Naive thymus-derived CD8-positive, alpha-beta T cell (primary cell): ENCODE measurements at places on chromosomes 2 and 18.

- H3K4me1 ChIP-seq: no peaks in the 10 kb centered on the region
- H3K27ac ChIP-seq: no peak overlapping the region
- no peak for DNase-seq
- H3K36me3 ChIP-seq: no peaks in the 10 kb centered on the region
- no peaks in the 10 kb centered on the region for H3K27me3 ChIP-seq
- no peak overlapping the region for H3K4me3 ChIP-seq
These were observed 430.2 kb downstream of the SETBP1 start for GRCh38 chr18:45110577-45111501.

DNA sequence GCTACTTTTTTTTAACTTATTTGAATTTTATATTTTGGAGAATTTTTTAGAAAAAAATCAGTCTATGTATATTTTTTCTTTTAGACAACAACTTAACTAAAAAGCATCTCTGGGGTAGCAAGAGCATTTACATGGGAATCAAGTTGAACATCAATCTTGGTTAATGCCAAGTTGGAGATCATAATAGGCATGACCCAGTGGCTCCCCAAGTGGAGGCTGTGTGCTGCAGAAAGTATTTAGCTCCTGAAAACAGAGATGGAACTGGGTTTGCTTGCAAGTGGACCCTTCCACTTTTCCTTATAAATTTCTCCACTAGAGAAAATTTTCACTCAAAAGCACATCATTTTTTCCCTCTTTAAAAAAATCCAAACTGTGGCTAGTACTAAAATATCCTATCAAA, 23.9 kb upstream of the CAVIN2 start:
- no peak overlapping the region for H3K27ac ChIP-seq
- H3K36me3 ChIP-seq: no peaks in the 10 kb centered on the region
- peaks cover 9% of the 10 kb centered on the region for H3K27me3 ChIP-seq
- H3K4me1 ChIP-seq: no peaks in the 10 kb centered on the region

GRCh38 chr2:28621172-28622100, 125.6 kb downstream of the PLB1 start:
- peaks cover 94% of the 10 kb centered on the region for H3K4me1 ChIP-seq
- no peaks in the 10 kb centered on the region for H3K36me3 ChIP-seq
- peak; percentile 95 for DNase-seq
- H3K4me3 ChIP-seq: peak overlapping the region; percentile 79
- H3K27ac ChIP-seq: peak overlapping the region; percentile 100
- no peaks in the 10 kb centered on the region for H3K27me3 ChIP-seq

- peaks cover 3% of the 10 kb centered on the region for H3K27me3 ChIP-seq
- H3K27ac ChIP-seq: no peak overlapping the region
- H3K4me1 ChIP-seq: no peaks in the 10 kb centered on the region
- no peak overlapping the region for H3K4me3 ChIP-seq
- no peaks in the 10 kb centered on the region for H3K36me3 ChIP-seq
These were observed 47.4 kb upstream of the CDCA7 start for GRCh38 chr2:173307293-173307692.

GRCh38 chr2:241949736-241950412, 80.3 kb downstream of the RTP5 start:
- no peak for DNase-seq
- H3K27me3 ChIP-seq: no peaks in the 10 kb centered on the region
- H3K4me1 ChIP-seq: peaks cover 17% of the 10 kb centered on the region
- no peak overlapping the region for H3K4me3 ChIP-seq
- peaks cover 4% of the 10 kb centered on the region for H3K36me3 ChIP-seq
- H3K27ac ChIP-seq: no peak overlapping the region

DNA sequence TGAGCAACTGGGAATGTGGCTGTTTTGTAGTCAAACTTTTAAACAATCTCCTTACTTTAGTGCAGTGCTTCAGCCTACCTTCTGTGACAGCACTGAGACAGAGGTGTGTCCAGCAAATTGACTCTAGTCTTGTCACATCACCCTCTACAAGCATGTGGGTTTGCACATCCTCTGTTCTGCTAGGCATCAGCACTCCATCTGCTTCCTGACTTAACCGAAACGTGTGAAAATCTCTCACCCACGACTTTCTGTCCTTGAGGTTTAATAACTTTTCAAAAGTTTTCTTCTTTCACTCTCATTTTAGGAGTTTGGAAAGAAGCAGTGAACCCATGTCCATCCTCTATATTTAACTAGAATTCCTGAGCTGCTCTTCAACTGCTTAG, 42.6 kb downstream of the TTR start:
- H3K27me3 ChIP-seq: peaks cover 7% of the 10 kb centered on the region
- peaks cover 2% of the 10 kb centered on the region for H3K4me1 ChIP-seq
- DNase-seq: no peak
- peaks cover 2% of the 10 kb centered on the region for H3K36me3 ChIP-seq

DNA sequence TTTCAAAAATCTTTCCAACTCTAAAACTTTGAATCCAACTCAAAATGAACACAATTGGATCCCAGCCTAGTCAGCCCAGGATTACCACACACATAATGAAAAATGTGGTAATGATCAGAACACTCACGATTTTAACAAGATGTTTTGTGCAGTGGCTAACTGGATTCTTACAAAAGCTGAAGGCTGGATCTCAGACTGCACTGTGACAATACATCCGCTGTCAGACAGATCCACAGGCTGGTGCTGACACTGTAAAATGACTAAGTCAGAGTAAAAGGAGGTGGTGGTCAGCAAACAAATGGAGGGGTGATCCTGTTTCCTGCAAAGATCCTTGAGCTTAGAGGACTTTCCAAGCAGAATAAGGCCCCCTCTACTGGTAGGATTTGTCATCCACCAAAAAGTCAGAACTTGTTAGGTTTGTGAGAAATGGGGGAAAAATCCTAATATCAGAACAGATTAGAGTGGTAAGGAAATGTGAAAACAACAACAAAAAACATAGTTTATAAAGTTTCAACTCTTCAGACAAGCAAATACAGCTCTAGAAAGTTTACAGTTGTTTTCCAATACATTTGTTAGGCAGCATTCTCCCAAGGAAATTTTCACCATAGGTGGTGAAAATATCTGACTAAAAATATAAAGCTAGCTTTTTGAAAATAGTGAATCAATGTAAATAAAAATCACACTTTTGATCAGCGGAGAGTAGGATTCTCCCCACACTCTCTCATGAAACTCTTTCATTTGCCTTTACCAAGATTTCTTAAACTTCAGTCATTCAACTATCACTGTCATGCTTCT, 211.9 kb downstream of the AGPS start:
- H3K27me3 ChIP-seq: peaks cover 11% of the 10 kb centered on the region
- no peak for DNase-seq

- peaks cover 7% of the 10 kb centered on the region for H3K27me3 ChIP-seq
- no peak overlapping the region for H3K4me3 ChIP-seq
- DNase-seq: no peak
- no peak overlapping the region for H3K27ac ChIP-seq
These were observed 151.9 kb upstream of the CWC22 start for GRCh38 chr2:180158961-180159360.

DNA sequence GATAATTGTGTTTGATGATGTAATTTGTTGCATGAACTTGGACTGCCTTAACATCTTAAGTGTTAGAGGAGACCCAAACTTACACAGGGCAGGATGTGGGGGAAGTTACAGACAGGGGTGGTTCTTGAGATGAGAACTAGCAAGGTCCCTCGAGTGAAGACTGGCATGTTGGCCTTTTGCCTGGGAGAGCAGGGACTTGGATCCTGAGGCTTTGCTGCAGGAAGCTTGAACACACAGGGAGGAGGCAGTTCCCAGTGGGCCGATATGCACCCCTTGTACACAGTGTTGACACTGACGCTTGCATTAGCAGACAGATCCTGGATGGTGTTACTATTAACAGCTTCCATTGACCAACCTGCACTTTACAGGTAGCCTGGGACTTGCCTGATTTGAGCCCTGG, 47.5 kb downstream of the CHRNA1 start:
- H3K27ac ChIP-seq: no peak overlapping the region
- peak overlapping the region; percentile 76 for H3K4me3 ChIP-seq
- no peak for DNase-seq
- H3K27me3 ChIP-seq: no peaks in the 10 kb centered on the region

DNA sequence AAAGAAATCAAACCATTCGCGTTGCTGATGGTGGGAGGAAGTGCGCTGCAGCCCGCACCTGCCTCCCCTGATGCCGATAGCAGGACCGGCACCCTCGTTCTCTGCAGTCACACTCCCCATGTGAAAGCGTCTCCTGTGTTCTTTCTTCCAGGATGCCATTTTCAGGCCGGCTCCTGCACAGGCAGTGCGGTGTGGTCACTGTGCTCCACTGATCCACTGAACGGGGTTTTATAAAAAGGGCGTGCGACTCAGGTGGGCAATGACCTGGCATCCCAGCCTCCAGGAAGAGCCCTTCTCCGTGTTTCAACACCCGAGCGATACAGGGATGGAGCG, 88.3 kb upstream of the SNTG2 start:
- DNase-seq: no peak
- H3K4me3 ChIP-seq: no peak overlapping the region

- no peak for DNase-seq
- H3K27me3 ChIP-seq: no peaks in the 10 kb centered on the region
- peaks cover 4% of the 10 kb centered on the region for H3K36me3 ChIP-seq
- no peak overlapping the region for H3K4me3 ChIP-seq
These were observed 155.4 kb upstream of the FSIP2 start for GRCh38 chr2:185583058-185583816.

DNA sequence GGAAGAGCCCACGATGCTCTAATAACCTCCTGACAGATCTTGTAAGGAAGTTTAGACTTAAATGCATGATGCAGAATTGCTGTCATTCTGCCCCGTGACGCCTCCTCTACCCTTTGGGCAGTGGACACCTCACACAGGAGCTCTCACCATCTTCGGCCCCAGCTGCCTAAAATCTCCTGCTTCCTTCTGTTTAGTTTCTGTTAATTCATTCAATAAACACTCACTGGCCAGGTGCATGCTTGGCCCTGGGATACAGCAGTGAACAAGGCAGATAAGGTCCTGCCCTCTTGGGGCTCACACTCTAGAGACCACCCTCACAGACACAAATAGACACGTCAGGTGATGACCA, 81.1 kb downstream of the SEPTIN10 start:
- peaks cover 7% of the 10 kb centered on the region for H3K27me3 ChIP-seq
- H3K27ac ChIP-seq: no peak overlapping the region
- peaks cover 2% of the 10 kb centered on the region for H3K4me1 ChIP-seq
- no peaks in the 10 kb centered on the region for H3K36me3 ChIP-seq

DNA sequence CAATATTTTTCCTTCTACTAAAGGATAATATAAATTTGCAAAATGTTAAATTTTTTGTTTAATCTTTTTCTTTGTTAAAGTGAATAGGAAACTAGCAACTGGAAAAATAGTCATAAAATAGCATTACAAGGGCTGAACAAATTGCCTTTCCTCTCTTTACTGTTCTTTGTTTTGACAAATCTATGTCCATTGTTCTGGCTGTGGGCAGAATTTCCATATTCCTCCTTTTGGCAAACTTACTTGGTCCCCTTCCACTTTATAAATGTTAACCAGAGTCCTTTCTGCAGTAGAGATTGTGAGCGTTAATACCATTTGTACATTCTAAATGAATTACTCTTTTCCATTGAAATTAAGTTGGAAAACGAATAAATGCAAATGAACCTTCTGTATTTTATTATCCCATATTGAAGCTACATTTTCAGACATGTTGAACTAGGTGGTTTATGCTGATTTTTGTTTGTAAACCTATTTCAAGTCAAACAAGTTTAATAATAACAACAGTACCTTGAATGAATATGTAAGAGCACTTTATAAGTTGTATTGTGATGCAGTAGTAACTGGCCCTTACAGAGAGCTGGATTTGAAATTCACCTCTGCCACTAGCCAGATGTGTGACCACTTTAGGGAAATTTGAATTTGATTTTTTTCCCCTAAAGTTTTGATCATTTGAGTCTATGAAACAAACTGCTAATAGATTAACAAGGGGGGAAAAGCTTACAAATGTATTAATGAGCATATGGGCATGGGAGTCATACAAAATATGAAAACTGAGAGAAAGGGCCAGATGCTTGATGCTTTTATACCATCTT, 3.3 kb downstream of the RNF125 start:
- peak overlapping the region; percentile 62 for H3K4me3 ChIP-seq
- peak overlapping the region; percentile 51 for H3K27ac ChIP-seq
- peaks cover 90% of the 10 kb centered on the region for H3K4me1 ChIP-seq

DNA sequence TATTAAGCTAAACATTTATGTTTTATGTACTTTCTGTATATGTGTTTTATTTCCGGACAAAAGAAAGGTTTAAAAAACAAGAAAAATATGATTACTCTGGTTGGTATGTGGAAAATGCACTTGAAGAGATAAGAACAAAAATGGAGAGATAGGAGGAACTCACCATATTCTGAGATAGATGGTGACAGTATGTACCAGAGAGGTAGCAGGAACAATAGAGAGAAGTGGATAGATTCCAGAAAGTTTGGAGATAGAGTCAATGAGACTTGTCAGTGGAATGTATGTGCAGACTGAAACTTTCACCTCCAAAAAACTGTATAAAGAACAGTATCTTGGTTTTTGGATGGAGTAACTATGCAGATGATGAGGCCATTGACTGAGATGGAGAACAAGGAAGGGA, 105.6 kb upstream of the FSHR start:
- H3K27ac ChIP-seq: no peak overlapping the region
- H3K4me1 ChIP-seq: no peaks in the 10 kb centered on the region
- H3K4me3 ChIP-seq: no peak overlapping the region

DNA sequence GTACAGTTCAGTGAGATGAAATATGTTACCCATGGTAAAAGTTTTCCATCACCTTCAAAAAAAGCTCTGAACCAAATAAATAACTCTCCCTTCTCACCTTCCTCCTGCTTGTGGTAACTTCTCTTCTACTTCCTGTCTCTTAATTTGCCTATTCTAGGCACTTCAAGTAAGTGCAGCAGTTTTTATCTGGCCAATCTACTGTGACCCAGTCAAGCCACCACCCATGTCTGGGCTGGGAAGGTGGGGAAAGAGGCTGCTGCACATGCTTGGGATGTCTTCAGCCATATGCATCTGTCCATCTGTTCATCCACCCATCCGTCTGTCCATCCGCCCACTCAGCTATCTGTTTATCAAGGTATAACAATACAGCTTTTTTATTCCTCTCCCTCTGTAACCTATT, 31.6 kb downstream of the ZNF532 start:
- H3K4me1 ChIP-seq: peaks cover 16% of the 10 kb centered on the region
- no peak for DNase-seq

DNA sequence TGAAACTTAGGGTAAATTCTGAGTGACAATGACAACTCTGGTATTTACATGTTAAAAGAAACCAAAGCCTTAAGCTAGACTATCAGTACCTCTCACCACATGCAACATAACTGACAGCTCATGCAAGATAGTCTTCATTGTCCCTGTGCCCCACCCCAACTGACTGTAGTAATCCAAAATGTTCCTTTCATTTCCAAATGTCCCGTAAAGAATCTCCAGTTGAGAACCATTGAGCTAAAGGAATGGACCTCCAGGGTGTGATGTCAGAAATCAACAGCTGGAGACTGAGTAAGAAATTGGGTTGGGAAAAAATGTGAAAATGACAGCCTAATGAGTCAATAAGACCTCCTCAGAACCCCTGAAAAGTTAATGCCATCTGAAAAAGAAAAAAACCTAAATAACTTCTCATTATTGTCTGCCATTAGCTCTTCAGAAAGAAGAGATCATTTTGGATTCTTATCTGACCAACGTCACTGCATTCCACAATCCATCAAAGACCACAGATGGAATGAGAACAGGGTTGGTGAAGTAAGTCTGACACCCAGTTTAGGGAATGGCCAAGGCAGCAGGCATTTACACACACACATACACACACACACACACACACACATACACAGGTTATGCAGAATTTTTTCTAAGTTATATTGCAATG, 51.7 kb upstream of the ACVR2A start:
- H3K4me3 ChIP-seq: no peak overlapping the region
- no peaks in the 10 kb centered on the region for H3K27me3 ChIP-seq
- peaks cover 11% of the 10 kb centered on the region for H3K4me1 ChIP-seq
- H3K27ac ChIP-seq: no peak overlapping the region

- H3K4me1 ChIP-seq: no peaks in the 10 kb centered on the region
- H3K27ac ChIP-seq: no peak overlapping the region
- no peaks in the 10 kb centered on the region for H3K36me3 ChIP-seq
- no peak overlapping the region for H3K4me3 ChIP-seq
These were observed 678.2 kb upstream of the FSHR start for GRCh38 chr2:49832555-49832954.
